ENCODE measurements at places on chromosomes 4 and X.

- DNase-seq: no peak
These were observed 1.1 kb downstream of the ABLIM2 start for GRCh38 chr4:8157496-8157895.

GRCh38 chr4:111854494-111855087, 290.7 kb upstream of the FAM241A start:
- DNase-seq: no peak

- DNase-seq: no peak
These were observed 19.1 kb upstream of the KIAA0232 start for GRCh38 chr4:6763330-6763851.

DNA sequence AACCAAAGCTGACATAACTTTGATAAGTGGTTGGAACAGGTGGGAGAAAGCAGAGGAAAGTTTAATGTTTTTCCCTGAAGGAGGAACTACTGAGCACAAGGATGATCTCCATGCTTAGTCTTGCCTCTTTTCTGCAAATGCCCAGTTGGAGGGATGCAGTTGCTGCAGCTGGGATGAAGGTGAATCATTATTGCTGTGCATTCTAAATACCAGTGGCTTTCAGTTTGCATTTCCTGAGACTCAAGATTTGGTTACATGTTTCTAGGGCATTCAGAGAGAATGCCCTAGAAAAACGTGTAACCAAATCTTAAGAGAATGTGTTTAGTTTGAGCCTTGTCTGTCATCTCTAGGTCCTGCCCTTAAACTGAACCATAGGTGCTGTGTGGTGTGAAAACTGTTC, 42.2 kb downstream of the METTL14 start:
- no peak for DNase-seq

DNA sequence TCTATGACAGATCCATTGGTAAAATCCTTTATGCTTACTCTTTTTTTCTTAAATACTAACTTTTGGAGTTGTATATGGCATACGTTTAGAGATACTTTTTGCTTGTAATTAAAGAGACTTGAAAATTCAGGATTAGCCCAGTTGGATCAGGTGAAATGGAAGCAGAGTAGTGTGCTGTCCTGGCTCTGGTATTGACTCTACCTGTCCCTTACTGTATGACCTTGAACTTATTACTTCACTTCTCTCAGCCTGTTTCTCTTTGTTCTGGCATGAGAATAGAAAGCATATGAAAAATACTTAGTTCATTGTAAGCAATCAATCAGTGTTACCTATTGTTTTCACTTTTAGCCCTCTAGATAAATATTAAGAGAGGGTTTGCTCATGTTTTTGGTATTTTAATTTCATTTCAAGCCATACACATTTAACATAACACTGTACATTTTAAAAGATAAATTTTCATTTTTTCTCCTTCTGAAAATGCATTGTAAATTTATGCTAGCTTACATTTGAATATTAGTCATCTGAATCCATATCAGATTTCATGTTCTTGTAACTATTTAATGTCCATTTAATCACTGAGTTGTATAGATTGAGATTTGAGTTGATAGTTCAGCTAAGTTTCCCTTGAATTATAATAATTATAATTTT, 35.9 kb downstream of the GUCY1B1 start:
- no peak for DNase-seq

- no peak for DNase-seq
These were observed 2.5 kb downstream of the HERC6 start for GRCh38 chr4:88381123-88381522.

DNA sequence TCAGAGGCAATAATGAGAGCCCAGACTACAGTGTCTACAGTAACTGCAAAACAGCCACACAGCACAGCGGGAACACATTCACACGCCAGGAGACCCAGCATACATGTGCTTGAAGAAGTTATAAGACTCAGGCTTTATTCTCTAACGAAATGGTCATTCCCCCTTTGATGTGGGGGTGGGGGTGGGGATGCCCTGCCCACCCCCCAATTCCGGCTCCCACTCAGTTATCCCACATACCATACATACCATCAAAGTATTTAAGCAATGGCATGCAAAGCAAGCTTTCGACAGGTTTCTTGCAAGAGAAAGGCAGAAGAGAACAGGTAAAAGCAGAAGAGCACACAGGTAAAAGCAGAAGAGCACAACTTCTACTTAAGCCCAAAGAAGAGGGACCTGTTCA, 3.6 kb downstream of the MECP2 start:
- DNase-seq: no peak

DNA sequence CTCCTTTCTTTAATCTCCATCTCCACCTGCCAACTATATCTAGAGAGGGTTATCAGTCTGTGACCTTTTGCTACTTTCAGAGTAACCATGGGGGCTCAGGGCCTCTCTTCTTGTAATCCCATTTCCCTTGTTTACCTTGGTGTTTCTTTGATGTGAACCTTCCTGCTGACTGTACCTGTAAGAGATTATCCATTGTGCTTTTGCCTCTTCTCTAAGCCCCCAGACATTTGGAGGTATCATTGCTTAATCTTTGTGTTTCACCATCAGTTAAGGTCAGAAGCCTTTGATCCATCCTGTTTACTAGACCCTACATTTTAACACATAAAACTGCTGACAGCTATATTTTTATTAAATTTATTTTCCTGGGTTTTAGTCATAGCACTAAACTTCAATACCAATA, 111.8 kb upstream of the RAP2C start:
- no peak for DNase-seq

DNA sequence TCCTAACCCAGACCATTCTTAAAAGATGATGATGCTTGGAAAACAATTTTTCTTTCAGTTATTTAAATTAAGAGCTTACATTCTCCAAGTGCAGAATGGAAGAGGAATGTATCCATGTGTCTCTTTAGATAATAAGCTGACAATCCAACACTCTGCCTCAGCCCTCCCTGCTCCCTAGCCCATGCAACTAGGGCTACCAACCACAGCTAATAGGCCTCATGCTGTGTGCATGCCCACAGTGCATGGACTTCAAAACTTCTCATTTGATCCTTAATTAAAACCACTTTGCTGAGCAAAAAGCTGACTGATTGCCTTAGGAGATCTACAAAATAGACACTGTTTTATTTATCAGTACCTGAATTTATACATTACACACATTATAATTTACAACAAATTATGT, 473.9 kb downstream of the GALNTL6 start:
- no peak for DNase-seq

- DNase-seq: no peak
These were observed 126.1 kb downstream of the ASB9 start for GRCh38 chrX:15143825-15144121.

- DNase-seq: no peak
These were observed 54.3 kb downstream of the TLL1 start for GRCh38 chr4:165927366-165927765.

DNA sequence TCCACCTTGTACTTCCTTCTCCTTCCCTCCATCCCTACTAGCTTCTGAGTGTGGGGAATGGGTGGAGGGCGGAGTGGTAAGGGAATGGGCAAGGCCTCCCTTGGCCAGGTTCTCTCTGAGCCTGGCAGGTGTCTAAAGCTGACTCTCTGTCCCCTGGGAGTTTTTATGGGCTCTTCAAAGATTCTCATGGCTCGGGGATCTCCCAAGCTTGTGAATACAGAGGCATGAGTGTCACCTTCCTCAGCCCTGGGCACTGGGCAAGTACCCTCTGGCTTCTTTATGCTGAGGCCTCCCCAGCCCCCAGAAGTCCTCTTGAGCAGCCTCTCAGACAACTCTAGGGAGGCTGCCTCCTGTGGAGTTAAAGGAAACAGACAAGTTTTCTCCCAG, 32.5 kb upstream of the DDX3X start:
- no peak for DNase-seq

DNA sequence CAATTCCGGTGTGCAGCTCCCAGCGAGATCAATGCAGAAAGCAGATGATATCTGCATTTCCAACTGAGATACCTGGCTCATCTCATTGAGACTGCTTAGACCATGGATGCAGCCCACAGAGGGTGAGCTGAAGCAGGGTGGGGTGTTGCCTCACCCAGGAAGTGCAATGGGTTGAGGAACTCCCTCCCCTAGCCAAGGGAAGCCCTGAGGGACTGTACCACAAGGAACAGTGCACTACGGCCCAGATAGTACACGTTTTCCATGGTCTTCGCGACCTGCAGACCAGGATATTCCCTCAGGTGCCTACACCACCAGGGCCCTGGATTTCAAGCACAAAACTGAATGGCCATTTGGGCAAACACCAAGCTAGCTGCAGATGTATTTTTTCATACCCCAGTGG, 150.0 kb downstream of the TET2 start:
- no peak for DNase-seq

DNA sequence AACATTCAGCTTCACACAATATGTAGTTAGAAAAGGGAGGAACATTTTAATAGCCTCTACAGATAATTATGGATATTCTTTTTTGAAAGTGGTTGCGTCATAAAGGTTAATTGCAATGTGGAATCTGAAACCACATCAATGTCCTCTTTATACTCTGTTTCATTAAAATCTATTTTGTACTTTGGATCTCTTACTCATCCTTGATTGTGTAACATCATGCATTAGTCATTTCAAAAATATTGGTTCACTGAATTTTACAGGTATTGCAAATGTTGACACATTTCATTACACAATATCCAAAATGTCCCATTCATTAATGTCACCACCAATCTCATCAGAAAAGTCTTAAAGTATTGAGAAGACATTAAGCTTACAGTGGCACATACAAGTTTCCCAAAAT, 62.7 kb upstream of the USP9X start:
- no peak for DNase-seq

DNA sequence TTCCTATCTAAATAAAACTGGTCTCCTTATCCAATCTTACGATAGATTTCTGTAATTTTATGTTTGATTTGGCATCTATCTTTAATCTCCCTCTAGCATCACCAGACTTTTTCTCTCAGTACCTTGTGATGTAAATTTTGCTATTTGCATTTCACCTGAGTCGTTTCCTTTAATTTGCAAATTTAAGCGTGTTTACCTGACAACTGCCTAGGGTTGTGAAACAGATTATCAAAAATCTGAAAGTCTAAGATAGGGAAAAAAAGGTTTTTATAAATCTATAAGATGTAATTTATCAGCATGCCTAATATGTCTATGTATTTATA, 39.4 kb upstream of the TMPRSS11E start:
- DNase-seq: no peak

DNA sequence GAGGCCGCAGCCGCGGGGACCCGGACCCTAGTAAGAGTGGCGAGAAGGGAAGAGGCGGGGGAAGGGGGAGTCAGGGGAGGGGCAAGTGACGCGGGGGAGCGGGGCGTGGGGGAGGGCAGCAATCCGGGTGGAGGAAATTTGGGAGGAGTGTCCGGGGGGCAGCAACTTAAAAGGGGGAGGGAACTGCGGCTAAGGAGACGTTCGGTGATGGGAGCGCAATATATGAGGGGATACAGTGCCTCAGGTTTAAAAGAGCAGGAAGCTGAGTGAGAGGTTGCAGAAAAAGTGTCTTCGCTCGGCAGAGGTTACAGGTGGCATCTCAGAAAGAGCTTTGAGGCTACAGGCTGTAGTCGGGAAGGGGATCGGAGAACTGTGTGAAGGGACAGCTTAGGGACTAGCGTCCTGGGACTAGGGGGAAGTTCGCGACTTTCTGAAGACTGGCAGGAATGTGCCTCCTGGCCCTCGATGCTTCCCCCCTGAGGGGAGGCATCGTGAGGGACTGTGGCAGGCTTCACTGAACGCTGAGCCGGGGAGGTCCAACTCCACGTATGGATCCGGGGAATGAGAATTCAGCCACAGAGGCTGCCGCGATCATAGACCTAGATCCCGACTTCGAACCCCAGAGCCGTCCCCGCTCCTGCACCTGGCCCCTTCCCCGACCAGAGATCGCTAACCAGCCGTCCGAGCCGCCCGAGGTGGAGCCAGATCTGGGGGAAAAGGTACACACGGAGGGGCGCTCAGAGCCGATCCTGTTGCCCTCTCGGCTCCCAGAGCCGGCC, 519 bp downstream of the FOXO4 start:
- DNase-seq: peak; percentile 14

- DNase-seq: no peak
These were observed 13.5 kb downstream of the ASB11 start for GRCh38 chrX:15301924-15302323.

Measured in anterior cingulate cortex (tissue), 58 donors.